ENCODE measurements at places on chromosomes 1 and 21.
A peak's percentile ranks its signal among the peaks of the same experiment; 100 is the strongest.

- no peak for DNase-seq
Observed at GRCh38 chr1:196477262-196477661, 131.0 kb downstream of the KCNT2 start.

- DNase-seq: no peak
Observed at GRCh38 chr1:245493029-245493428, 338.2 kb downstream of the KIF26B start.

DNA sequence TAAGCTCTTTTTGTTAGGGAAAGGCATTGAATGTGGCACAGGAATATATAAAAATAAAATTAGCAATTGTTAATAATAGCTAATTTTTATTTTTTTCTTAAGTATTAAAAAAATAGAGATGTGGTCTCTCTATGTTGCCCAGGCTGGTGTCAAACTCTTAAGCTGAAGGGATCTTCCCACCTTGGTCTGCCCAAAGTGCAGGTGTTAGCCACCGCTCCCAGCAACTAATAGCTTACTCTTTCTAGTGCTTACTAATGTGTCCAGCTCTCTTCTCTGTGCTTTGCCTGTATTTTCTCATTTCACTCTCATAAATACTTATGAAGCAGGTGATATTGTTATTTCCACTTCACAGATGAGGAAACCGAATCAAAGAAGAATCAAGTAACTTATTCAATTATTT lies 13.4 kb upstream of the IL24 start:
- no peak for DNase-seq

DNA sequence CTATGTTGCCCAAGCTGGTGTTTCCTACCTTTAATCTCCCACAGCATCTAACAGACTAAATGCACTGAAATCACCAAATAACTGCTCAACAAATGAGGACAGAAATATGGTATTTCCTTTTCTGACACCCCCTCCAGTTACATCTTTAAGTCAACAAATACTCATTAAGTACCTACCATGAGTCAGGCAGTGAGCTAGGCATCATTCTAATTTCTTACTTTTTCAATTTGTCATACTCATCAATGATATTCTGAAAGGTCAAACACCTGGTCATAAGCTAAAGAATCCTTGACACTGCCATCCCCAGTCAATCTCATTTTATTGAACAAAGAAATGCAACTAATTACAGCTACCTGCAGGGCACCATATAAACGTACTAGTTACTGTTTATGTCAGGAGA lies 36.6 kb downstream of the LUZP1 start:
- no peak for DNase-seq

DNA sequence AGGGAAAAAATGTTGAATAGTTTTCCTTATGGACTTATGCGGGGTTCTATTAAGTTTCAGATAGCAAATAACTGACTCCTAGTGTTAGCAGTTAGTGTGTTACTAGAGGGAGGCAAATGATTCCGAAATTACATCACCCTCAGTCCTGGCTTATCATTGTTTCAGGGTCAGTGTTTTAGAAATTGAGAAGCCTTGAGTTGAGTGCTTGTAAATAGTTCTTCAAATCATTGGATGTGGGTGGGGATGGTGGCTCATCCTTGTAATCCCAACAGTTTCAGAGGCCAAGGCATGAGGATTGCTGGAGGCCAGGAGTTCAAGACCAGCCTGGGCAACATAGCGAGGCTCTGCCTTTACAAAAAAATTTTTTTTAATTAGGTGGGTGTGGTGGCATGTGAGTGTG lies 21.3 kb downstream of the SOAT1 start:
- no peak for DNase-seq

GRCh38 chr1:116493484-116494352 lies 77.1 kb downstream of the CD58 start:
- DNase-seq: no peak

DNA sequence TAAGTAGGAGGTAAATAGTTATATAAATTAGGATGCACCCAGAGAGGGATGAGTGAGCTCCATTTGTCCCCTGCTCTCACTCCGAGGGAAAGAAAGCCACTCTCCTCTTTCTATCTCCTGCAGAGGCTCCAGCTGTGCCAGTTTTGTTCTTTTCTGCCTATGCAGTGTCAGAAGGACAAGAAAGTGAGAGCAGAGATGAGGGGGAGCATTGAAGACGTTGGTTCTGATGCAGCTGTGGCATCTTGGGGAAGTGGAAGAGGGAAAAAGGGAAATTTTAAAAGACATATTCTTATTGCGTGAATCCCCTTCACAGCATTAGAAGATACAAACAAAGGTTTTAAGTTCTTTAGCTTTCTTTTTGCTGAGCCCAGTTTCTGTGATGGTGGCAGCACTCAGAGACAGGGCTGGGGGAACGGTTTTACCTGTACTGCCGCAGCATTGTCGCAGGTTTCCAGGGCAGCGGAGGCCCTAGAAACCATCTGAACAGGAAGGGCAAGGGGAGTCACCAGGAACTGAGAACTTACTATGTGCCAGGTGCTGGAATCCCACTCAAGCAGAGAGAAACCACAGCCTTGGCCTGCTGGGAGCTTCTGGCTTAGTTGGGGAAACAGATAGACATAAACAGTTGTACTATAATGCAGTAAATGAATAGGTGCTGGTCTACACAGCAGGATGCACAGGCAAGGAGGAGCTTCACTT lies 44.9 kb upstream of the USP24 start:
- DNase-seq: no peak

GRCh38 chr21:33976082-33977016 lies 60.7 kb upstream of the ATP5PO start:
- peak; percentile 5 for DNase-seq

DNA sequence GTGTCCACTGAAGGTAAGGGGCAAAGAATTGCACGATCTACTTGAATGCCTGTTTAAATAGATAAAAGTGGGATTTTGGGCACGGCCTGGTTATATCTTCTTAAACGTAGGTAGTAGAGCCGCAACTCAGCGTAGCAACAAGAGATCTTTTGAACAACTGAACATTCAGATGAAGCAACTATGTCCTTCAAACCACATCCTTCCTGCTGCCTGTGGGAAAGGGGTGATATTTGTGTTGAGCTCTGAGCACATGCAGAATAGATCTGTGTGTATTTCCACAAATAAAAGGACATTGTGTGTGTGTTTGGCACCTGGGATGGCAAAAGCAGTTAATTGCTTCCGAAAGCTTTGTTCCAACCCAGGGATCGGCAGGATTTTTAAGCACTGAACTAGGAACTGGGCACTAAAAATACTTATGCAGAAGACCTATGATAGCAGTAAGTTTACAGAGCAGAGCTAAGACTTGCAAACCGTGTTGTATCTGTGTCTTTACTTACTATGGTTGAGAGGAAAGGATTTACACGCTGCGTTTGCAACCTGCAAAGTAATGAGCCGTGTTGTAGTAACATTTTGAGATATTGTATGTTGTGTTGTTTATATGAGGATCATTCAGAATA lies 333.4 kb downstream of the CHRM3 start:
- DNase-seq: no peak

GRCh38 chr21:45363921-45364467 lies 41.0 kb upstream of the COL18A1 start:
- no peak for DNase-seq

DNA sequence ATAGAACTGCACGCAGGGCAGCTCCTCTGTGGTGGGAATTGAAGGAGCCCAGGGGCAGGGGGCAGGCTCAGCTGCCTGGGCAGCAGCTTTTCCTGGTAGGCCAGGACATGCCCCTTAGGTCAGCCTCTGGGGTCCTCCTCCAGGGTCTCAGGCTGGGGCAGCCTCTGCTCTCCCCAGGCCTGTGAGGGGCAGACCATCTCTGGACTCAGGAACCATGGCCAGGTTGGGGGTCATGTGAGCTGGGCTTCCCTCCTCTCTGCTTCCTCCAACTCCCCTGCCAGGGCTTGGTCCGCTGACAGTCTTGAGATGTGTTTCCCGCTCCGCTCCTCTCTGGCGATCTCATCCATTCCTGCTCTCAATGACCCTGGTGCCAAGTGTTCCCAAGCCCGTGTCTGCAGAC lies 5.7 kb downstream of the C1orf210 start:
- DNase-seq: no peak

- no peak for DNase-seq
Observed at GRCh38 chr1:17053086-17053684, 647 bp downstream of the SDHB start.
